COLO829 (cell line): ENCODE measurements at places on chromosomes 5 and 9.

DNA sequence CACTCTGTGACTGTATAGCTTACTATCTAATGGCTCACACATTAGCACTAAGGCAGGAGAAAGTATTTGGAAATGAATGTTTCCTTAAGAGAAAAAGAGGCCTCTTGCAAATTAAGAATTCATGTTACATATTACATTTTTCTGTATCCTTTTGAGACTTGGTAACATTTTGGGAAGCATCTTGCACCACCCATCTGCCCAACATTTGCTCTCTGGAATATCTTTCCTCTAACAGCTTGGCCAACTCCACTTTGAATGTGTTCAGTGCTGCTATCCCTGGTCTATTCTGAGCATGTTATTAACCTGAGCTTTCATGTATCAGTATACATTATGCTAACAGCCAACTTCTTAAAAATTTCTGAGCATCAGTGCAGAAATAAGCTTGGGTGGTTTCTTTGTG is 27.2 kb downstream of the MFAP3 start:
- no peak for DNase-seq

GRCh38 chr5:96816991-96817390 is 9.2 kb upstream of the ERAP1 start:
- no peak for DNase-seq

DNA sequence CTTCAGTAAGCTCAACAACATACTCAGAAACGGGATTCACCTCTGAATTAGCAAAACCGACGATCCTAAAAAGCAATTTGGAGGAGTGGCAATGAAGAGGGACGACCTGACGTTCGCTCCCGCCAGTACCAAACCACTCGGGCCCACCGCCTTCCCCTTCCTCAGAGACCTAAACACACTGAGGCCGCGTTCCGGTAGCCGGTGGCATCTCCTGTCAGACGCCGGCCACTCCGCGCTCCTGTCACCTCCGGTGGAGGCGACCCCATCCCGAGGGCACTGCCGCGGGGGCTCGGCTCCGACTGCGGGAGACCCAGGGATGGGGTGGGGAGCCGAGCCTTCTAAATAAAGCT is 617 bp downstream of the PPP6C start:
- DNase-seq, result no peak

DNA sequence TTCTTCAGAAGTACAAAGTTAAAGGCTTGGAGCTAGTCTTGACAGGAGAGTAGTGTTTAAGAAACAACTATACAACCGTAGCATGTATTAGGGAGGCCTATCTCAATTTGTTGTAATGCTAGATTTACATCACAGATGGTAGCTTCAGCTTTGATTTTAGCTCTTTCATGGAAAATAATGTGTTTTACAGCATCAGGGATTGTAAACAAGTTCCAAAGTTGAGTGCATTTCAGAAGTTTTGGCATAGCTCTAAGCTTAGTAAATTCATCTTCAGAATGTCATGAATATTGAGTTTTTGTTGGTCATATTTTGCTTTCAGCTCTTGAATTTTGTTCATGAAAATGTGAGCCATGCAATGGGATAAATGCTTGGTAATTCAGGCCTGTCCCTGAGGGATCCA is 30.7 kb downstream of the SLC44A1 start:
- no peak for DNase-seq

DNA sequence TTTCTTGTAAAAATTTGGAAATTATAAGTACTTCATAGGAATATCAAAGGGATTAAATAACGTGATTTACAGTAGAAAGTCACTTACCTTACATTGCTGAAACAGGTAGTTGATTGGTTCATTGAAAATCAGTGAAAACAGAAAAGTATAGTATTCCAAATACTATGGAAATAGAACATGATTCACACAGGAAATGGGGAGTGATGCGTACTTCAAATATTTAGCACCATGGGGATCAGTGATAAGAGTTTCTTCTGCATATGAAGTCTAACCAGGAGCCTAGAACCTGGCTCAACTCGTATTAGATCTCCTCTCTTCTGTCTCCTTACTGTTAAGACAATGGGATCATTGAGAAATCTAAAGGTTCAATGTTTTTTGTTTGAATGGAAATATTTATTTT is 133.3 kb downstream of the FAM174A start:
- DNase-seq, result peak; percentile 7

- no peak for DNase-seq
Measured at GRCh38 chr5:128681096-128681495, 143.1 kb upstream of the FBN2 start.

DNA sequence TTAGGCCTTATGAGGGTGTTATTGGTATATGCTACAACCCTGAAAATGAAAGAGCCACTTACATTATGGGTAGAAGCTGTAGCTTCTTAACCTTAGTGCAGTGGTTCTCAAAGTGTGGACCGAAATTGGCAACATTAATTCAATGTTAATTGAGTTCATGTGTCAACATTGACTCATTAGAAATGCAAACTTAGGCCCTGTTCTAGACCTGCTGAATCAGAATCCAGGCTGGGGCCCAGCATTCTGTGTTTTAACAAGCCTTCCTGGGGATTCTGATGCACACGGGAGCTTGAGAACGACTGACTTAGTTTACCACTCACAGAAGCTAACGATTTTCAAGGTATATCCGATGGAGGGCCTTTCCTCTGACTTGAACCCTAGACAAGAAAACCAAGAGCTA is 7.3 kb downstream of the VLDLR start:
- no peak for DNase-seq

DNA sequence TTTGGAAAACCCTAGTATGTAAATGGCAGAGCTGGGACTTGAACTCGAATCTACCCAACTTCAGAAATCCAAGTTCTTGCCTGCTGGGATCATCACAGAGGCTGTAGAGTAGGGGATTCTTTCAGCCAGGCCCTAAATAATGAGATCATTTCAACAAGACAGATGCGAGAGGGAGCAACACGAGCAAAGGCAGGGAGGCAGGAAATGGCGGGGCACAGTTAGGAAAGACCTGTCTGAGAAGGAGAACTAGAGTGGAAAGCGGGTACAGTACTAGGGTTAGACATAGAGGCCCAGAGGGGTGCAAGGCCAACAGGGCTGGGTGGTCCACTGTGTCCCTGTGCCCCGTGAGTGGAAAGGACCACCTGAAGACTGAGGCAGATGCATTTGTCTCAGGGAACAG is 46.1 kb downstream of the MVB12B start:
- DNase-seq, result no peak

DNA sequence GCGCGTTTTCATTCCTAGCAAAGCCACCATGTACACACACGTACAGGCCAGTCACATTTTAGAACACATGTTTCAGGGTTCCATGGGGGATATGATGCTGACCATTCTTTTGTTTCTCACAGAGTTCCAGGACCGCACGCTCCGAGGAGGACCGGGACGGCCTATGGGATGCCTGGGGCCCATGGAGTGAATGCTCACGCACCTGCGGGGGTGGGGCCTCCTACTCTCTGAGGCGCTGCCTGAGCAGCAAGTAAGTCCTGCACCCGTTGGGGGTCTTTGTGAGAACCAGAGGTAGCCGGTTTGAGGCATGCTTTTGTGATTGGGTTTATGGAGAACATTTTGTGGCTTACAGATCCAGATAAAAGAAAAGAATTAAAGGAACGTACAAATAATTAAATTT is 30.8 kb downstream of the ADAMTSL1 start:
- no peak for DNase-seq

DNA sequence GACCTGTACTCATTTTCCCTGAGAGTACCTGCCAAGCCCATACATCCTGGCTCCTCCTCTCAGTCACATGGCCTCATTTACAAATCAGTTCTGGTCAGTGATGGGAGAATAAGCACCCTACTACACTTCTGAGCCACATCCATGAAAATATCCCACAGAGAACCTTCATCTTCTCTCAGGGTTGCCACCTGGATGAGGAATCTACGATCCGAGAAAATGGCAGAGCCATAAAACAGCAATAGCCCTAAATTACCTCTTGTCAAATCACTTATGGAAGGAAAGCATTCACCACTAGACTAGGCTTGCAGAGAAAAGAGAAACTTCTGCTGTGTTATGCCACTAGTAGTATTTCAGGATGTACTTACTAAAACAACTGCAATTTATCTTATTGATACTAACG is 324.8 kb downstream of the BNC2 start:
- DNase-seq, result no peak

DNA sequence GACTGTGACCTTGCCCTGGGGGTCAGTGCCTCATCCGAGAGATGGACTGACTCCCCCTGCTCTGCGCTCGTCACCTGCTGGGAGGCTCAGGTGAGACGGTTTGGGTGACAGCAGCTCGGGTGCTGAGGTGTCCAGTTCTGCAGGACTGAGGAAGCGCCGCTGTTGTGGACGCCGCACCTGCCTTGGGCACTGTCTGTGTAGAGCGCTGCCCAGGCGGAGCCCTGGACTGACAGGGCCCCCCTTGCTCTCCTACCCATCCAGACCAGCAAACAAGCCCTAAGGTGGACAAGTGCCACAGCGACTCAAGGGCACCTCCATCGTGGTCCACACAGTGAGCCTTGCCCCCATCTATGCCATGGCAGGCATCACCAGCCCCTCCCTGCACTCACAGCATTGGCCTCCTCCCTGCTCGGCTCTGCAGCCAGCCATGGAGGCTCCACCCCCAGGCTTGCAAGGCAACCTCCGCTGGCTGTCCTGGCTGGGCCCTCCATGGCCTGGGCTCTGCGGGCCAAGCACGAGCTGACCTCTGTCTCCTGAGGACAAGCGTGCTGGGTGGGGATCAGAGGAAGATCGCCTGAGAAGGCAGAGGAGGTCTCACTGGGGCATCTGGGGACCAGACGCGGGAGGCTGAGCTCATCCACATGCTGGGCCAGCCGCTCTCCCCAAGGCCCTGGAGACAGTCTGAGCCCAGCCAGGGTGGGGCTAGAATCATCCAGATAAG is 87.1 kb upstream of the COL5A1 start:
- DNase-seq, result no peak

GRCh38 chr5:42772265-42772993 is 15.8 kb downstream of the CCDC152 start:
- DNase-seq, result no peak

DNA sequence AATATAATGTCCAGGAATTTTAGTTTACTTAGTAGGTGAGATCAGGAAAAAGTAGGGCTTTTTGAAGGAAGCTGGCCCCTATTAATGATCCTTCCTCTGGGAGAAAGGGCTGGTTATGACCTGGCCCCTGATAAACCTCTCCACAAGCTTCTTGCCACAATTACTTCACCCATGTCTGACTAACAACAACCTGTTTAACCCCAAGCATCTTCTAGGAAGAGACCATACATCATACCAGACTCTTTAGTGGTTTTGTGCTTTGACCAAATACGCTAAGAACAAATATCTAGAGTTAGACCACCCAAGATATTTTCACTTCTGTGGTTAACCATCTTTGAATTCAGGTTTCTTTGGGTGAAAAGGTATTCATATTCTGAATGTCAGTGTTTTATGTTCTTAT is 174.0 kb upstream of the SLC27A6 start:
- DNase-seq, result no peak

- DNase-seq, result no peak
Measured at GRCh38 chr9:33105959-33106358, 29.5 kb upstream of the SMU1 start.

DNA sequence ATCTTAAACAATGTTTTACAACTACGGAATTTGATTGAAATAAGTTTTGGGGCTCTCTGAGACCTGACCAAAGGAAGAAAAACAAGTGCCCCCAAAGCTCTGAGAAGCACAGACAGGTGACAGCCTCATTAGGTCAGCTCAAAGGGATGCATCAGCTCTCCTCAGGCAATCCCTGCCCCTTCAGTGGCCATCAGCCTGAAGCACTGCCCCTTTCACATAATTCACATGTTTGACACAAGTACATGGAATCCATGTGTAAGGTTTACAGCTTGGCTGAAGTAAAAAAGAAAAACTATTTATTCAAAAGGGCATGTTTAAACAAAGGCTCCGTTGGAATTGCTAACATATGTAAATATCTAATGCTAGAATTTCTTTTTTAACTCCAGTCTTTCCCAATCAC is 56.3 kb downstream of the TSSK1B start:
- no peak for DNase-seq

GRCh38 chr5:56641635-56642260 is 173.6 kb upstream of the MAP3K1 start:
- DNase-seq, result no peak
